ENCODE measurements at places on chromosomes 2 and 18.

GRCh38 chr2:2901384-2902345 lies 476.0 kb downstream of the EIPR1 start:
- DNase-seq, result peak; percentile 32

DNA sequence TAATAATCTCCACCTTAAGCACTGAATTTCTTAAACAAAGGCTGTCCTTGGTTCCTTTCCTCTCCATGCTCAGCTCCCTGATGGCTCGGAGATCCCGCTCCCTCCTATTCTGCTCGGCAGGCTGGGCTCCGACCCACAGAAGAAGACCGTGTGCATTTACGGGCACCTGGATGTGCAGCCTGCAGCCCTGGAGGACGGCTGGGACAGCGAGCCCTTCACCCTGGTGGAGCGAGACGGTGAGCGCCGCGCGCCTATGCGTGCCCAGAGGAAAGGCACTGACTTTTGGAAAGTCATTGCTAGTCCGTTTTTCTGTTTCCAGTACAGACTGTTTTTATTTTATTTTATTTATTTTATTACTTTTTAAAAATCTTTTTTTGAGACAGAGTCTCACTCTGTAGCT lies 9.6 kb downstream of the CNDP2 start:
- DNase-seq, result no peak

GRCh38 chr2:181814057-181814491 lies 77.5 kb upstream of the ITPRID2 start:
- DNase-seq, result no peak

DNA sequence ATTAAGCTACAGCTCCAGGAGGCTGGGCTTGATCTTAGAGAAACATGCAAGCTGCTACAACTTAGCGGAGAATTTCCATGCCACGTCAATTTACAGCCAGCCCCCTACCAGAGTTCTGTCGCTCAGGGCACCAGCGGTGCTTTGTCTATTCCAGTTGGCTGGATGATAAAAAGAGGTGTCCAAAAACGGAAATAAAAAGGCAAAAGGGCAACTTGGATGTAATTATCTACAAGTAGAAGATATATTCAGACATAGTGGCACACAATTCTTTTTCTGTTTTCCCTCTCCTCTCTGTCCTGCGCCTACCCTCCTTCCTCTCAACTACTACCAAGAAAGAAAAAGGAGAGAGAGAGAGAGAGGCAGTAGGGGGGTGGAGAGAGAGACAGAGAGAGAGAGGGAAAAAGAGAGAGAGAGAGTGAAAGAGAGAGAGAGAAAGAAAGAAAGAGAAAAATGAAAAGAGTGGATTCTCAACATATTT lies 363 bp upstream of the RFTN2 start:
- no peak for DNase-seq

DNA sequence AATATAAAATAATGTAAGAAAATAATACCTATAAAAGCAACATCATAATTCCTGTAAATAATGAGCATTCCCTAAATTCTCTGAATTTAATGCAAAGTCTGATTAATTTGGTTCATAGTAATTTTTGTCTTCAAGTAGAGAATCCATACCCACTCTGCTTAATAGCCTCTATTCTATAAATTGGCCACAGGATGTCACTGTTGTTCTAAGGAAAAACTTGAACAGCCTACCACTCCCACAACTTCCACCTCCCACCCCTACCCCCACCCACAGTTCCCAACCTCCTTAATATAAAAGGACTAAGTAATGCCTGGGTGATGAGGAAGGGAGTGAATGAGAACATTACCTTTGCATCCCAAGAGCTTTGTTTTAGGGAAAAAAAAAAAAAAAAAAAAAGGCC lies 27.2 kb upstream of the BBS5 start:
- peak; percentile 51 for DNase-seq

- DNase-seq, result peak; percentile 79
Observed at GRCh38 chr2:63399156-63399555, 189.1 kb downstream of the WDPCP start.

DNA sequence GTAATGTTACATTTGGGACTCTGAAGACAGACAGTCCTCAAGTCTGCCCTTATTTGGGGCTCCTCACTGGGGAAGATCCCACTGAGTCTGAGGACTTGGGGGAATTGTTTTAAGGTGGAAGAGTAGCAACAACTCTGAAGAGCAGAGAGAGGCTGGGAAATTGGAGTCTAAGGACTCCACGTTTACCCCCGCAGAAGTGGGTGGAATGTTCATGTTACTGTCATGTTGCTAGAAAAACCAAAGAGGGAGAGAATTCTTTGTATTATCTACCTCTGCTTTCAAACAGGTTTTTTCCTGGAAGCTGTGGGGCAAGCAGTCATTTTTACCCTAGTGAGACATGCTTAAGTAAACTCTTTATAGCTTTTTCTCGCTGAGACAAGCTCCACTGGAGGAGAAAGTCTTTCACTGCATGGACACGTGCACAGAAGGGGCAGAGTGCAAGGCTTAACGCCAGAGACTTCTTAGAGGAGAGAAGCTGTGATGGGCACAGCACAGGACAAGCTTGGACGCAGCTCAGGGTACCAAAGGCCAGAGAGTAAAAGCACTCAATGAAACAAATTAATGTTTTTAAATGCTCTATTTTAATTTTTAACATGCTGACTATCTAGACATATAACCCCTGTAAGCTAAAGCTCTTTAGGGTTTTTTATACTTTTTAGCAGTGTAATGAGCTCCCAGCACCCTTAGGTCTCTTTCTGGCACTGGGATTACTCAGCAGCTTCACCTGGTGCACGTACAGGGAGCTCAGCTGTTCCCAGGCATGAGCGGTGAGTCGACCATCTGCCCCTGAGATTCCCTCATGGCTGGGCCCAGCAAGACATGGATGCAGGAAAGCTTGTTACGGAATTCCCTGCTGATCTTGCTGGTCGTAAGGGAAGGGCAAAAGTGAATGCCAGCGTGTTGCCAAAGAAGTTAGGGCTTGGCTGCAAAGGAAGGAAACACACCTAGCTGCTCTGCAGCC lies 54.5 kb upstream of the BIN1 start:
- no peak for DNase-seq

DNA sequence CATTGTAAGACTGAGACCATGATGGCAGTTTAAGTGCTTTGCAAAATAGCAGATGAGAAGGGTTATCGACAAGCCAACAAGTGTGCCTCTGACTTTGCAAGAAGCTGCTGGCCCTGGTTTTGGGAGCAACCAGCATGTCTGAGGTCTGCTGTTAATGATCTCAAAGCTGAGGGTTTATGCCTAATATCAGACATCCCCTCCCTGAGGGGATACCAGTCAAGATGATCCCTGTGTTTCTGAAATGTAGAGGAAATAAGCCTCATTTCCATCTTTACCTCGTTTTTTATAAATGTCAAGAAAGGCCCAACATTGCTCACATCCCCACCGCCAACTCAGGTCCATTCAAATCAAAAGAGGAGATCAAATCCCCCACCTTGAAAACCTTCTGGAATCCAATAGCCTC lies 120.6 kb downstream of the MYCN start:
- no peak for DNase-seq

- no peak for DNase-seq
Observed at GRCh38 chr18:59048048-59048363, 91.7 kb upstream of the SEC11C start.

GRCh38 chr2:100809506-100809905 lies 10.4 kb upstream of the NPAS2 start:
- DNase-seq, result no peak

- DNase-seq, result no peak
Observed at GRCh38 chr2:82853299-82853698, 1605.8 kb downstream of the SUCLG1 start.

GRCh38 chr18:8656232-8656631 lies 47.0 kb downstream of the RAB12 start:
- no peak for DNase-seq

DNA sequence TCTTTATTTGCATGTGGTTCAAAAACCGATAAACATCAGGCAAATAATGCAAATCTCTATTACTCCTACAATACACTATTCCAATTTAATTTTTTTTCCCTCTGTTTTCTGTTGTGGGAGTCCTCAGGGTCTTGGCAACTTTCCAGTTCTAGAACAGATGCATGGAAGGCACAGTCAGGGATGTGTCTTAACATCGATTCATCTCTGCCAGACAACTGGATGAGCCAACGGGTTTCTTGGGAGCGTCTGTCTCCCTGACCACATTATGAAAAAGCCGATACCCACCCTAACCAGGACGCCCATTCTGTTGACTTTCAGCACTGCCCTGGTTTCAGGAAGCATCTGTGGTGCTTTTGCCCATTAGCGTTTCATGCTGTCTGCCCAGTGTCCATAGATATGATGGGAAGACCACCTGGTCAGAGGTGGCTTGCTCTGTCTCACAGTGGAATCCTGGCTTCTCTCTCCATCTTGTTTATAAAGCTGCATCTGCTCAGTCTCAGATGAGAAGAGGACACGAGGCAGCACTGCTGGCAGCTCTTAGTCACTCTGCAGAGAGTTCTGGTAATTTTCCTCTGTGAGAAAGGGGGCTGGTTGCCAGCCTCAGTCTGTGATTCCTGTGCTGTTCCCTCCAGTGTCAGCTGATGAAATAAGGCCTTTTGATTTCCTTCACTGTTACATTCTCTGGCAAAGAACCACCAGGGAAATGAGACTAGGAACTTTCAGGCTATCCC lies 57.9 kb upstream of the KCNE4 start:
- peak; percentile 18 for DNase-seq

- no peak for DNase-seq
Observed at GRCh38 chr2:110134025-110134424, 18.4 kb upstream of the MALL start.

DNA sequence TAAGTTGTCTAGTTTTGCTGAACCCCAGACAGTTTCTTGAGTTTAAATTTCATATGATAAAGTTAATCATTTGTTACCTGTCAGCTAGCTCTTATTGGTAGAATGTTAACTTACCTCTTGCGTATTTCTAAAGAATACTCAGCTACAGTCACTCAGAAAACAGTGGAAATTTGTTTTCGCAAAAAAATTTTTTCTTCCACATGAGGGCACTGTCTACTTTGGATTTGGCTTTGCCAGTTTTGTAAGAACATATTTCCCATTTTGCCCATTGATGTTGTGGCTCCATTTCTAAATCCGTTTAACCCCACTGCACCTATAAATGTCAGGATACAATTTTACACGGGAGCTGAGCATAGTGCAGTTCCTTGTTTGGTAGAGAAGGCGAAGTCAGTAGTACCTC lies 19.1 kb upstream of the GCFC2 start:
- peak; percentile 4 for DNase-seq

GRCh38 chr18:390741-391478 lies 109.6 kb downstream of the COLEC12 start:
- no peak for DNase-seq

GRCh38 chr2:212314680-212315079 lies 223.9 kb downstream of the ERBB4 start:
- DNase-seq, result no peak

GRCh38 chr2:85539361-85540132 lies 579 bp downstream of the MAT2A start:
- DNase-seq, result peak; percentile 68

GRCh38 chr2:38454081-38454480 lies 77.0 kb upstream of the ATL2 start:
- no peak for DNase-seq

Measured in COR-L47 (cell line).